ENCODE measurements at places on chromosomes 12 and 14. TPM values are rescaled to one million over a fixed set of nuclear protein-coding genes. Genes with fewer than 3 reads are reported as not detected.

PRH2 gene
- not detected for total RNA-seq

PPP4R4 gene
- total RNA-seq = 0.09 TPM

PSMC6 gene
- total RNA-seq = 114 TPM

MYRFL gene
- total RNA-seq = 0.35 TPM

GRCh38 chr12:126789963-126790362, 1477.0 kb upstream of the TMEM132C start:
- no peaks in the 10 kb centered on the region for H3K27me3 ChIP-seq
- no peak overlapping the region for H3K4me3 ChIP-seq
- no peak overlapping the region for H3K27ac ChIP-seq
- no peaks in the 10 kb centered on the region for H3K4me1 ChIP-seq
- no peaks in the 10 kb centered on the region for H3K36me3 ChIP-seq
- DNase-seq = no peak

DNA sequence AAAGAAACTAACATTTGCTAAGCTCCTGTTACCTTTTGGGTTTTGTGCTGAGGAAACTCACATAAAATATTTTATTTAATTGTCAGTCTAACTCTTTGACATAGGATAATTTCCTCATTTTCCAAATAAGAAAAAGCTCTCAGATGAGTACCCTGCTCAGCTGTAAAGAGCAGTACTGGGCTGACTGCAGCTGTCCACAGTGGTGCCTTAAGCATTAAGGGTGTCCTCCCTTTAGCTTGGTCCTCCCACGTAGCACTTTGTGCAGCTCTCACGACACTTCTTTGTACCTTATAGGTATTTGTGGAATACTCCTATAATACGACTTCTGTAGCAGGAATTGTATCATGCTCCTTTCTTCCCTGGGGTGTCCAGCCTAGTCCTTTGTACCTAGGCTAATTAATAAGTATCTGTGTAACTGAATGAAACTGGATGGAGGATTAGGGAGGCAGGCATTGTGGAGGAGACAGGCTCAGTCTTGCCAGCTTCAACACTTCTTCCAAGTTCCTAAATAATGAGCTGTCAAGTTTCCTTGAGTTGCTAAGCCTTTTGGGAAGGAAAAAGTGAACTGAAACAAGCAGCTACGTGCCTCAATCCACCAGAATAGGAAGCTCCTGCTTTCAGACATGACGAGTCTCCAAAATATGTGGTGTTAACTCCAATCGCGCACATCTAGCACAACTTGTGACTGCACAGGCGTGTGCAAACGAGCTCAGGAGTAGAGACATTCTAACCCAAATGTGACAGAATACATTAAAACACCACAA, 123.0 kb downstream of the SLC38A4 start:
- peak; percentile 73 for DNase-seq
- no peak overlapping the region for H3K4me3 ChIP-seq
- no peaks in the 10 kb centered on the region for H3K36me3 ChIP-seq
- no peak overlapping the region for H3K27ac ChIP-seq

- H3K27me3 ChIP-seq = no peaks in the 10 kb centered on the region
- no peak for DNase-seq
- H3K27ac ChIP-seq = no peak overlapping the region
- H3K4me3 ChIP-seq = no peak overlapping the region
Measured at GRCh38 chr14:68404652-68405183, 388.1 kb downstream of the ZFP36L1 start.

- H3K27ac ChIP-seq = no peak overlapping the region
- H3K4me1 ChIP-seq = peaks cover 2% of the 10 kb centered on the region
- H3K4me3 ChIP-seq = no peak overlapping the region
- no peak for DNase-seq
- no peaks in the 10 kb centered on the region for H3K27me3 ChIP-seq
Measured at GRCh38 chr14:72722201-72722785, 171.6 kb downstream of the DPF3 start.

DNA sequence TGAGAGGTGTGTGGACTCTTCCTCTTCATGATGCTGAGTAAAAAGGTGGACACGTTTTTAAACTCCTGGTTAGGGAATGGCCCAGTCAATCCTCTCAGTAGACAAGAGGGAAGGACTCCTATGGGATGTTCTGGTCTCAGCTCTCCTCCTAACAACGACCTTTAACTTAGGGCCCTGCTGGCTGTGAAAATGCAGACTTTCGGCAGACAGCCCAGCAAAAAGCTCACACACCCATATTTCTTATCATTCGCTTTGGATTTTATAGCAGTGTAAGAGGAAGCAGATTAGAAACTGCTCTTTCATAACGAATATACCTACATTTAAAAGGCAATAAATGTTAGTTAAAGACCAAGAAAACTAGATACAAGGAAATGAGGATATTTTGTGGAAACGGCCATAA, 18.0 kb upstream of the YARS2 start:
- no peak overlapping the region for H3K4me3 ChIP-seq
- H3K27ac ChIP-seq = no peak overlapping the region
- no peaks in the 10 kb centered on the region for H3K36me3 ChIP-seq
- no peaks in the 10 kb centered on the region for H3K27me3 ChIP-seq

- H3K27me3 ChIP-seq = peaks cover 33% of the 10 kb centered on the region
- no peak overlapping the region for H3K27ac ChIP-seq
- no peak overlapping the region for H3K4me3 ChIP-seq
- DNase-seq = no peak
- peaks cover 25% of the 10 kb centered on the region for H3K4me1 ChIP-seq
- no peaks in the 10 kb centered on the region for H3K36me3 ChIP-seq
Measured at GRCh38 chr14:103204852-103205540, 81.7 kb downstream of the TNFAIP2 start.

DNA sequence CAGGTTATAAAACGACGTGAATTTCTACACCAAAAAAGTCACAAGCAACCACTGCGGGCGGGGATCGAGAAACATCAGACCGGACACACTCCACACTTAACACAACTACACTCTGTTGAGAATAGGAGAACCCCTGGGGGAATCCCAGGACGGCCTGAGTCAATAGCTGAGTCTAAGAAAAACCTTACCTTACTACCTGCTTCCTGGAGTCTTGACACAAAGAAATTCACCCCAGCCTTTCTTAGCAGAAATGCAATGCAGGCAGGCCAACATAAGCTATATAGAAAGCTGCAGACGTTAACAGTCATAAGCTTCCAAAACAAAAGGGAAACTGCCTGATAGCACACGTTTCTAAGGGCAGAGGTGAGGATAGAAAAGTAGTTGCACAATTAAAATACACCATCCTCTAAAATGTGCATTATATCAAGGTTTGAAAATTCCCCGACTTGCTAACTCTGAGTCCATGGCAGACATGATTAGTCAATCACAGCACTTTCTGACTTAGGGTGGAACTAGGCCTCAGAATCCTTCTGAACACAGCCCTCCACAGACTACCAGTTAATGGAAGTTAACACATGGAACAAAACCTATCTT, 68.0 kb downstream of the CCDC88C start:
- H3K4me3 ChIP-seq = no peak overlapping the region
- no peaks in the 10 kb centered on the region for H3K36me3 ChIP-seq
- H3K4me1 ChIP-seq = peaks cover 32% of the 10 kb centered on the region
- no peaks in the 10 kb centered on the region for H3K27me3 ChIP-seq
- H3K27ac ChIP-seq = no peak overlapping the region
- no peak for DNase-seq

GRCh38 chr12:49264466-49264872, 413 bp upstream of the TUBA1C start:
- no peaks in the 10 kb centered on the region for H3K27me3 ChIP-seq
- peak overlapping the region; percentile 72 for H3K27ac ChIP-seq
- peak overlapping the region; percentile 90 for H3K4me3 ChIP-seq
- DNase-seq = no peak
- peaks cover 14% of the 10 kb centered on the region for H3K4me1 ChIP-seq
- peaks cover 6% of the 10 kb centered on the region for H3K36me3 ChIP-seq

DNA sequence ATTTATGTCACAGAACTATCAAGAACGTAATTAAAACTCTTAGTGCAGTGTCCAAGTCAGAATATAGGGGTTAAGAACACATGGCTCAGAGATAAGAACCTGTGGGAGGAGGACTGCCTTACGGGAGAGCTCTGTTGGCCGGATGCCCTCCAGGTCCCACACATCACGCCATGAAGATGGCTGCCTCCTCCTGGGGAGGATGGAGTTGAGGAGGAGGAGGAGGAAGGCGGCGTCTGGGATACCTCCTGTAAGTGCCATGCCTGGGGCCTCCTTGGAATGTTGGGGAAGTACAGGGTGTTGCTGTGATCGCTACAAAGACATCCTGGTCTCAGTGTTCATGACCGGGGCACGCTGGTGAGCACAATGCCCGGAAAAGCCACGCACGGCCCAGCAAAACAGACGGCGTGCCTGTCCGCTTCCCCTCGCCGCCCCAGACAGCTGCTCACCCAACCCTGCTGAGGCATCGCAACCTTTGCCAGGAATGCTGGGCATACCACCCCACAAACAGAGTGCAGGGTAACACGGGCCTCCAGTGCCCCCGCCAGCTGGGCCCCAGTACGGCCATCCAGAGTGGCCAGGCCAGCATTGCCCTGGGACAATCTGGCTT, 28.7 kb upstream of the CD9 start:
- peak; percentile 64 for DNase-seq
- no peaks in the 10 kb centered on the region for H3K27me3 ChIP-seq
- H3K36me3 ChIP-seq = no peaks in the 10 kb centered on the region
- H3K27ac ChIP-seq = peak overlapping the region; percentile 74

- H3K27ac ChIP-seq = no peak overlapping the region
- no peak overlapping the region for H3K4me3 ChIP-seq
- no peaks in the 10 kb centered on the region for H3K36me3 ChIP-seq
- DNase-seq = no peak
- H3K27me3 ChIP-seq = no peaks in the 10 kb centered on the region
- H3K4me1 ChIP-seq = no peaks in the 10 kb centered on the region
Measured at GRCh38 chr12:58654021-58654420, 266.3 kb downstream of the LRIG3 start.

- DNase-seq = peak; percentile 49
- no peak overlapping the region for H3K4me3 ChIP-seq
- no peaks in the 10 kb centered on the region for H3K36me3 ChIP-seq
- H3K4me1 ChIP-seq = no peaks in the 10 kb centered on the region
- H3K27ac ChIP-seq = no peak overlapping the region
- H3K27me3 ChIP-seq = no peaks in the 10 kb centered on the region
Measured at GRCh38 chr14:67666750-67667449, 7.5 kb downstream of the VTI1B start.

DNA sequence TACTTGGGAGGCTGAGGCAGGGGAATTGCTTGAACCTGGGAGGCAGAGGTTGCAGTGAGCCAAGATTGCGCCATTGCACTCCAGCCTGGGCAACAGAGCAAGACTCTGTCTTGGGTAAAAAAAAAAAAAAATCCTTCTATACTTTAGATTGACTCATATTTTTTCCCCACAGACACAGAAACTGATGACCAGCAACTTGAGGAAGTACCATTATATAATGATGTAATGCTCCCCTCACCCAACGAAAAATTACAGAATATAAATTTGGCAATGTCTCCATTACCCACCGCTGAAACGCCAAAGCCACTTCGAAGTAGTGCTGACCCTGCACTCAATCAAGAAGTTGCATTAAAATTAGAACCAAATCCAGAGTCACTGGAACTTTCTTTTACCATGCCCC, 24.3 kb upstream of the SNAPC1 start:
- H3K27me3 ChIP-seq = no peaks in the 10 kb centered on the region
- H3K4me3 ChIP-seq = no peak overlapping the region
- H3K27ac ChIP-seq = no peak overlapping the region
- H3K4me1 ChIP-seq = no peaks in the 10 kb centered on the region
- no peak for DNase-seq

- DNase-seq = peak; percentile 19
- H3K4me3 ChIP-seq = no peak overlapping the region
- H3K27ac ChIP-seq = no peak overlapping the region
- H3K27me3 ChIP-seq = peaks cover 2% of the 10 kb centered on the region
- H3K4me1 ChIP-seq = peaks cover 3% of the 10 kb centered on the region
Measured at GRCh38 chr12:43807386-43807785, 1.3 kb upstream of the TWF1 start.

- H3K27me3 ChIP-seq = no peaks in the 10 kb centered on the region
- no peak overlapping the region for H3K27ac ChIP-seq
- H3K4me3 ChIP-seq = no peak overlapping the region
Measured at GRCh38 chr12:4665236-4665635, 16.3 kb downstream of the NDUFA9 start.

GRCh38 chr12:70443062-70443673, 77.1 kb downstream of the KCNMB4 start:
- no peak overlapping the region for H3K4me3 ChIP-seq
- no peaks in the 10 kb centered on the region for H3K4me1 ChIP-seq
- H3K36me3 ChIP-seq = no peaks in the 10 kb centered on the region
- peak; percentile 66 for DNase-seq

- no peak overlapping the region for H3K4me3 ChIP-seq
- no peak overlapping the region for H3K27ac ChIP-seq
- no peaks in the 10 kb centered on the region for H3K27me3 ChIP-seq
- DNase-seq = peak; percentile 18
- no peaks in the 10 kb centered on the region for H3K36me3 ChIP-seq
- H3K4me1 ChIP-seq = no peaks in the 10 kb centered on the region
Measured at GRCh38 chr12:80161612-80162011, 62.3 kb downstream of the OTOGL start.

- no peak overlapping the region for H3K27ac ChIP-seq
- no peaks in the 10 kb centered on the region for H3K36me3 ChIP-seq
- H3K4me3 ChIP-seq = no peak overlapping the region
- peak; percentile 68 for DNase-seq
- H3K27me3 ChIP-seq = no peaks in the 10 kb centered on the region
Measured at GRCh38 chr12:15227004-15227679, 5.9 kb upstream of the RERG start.

DNA sequence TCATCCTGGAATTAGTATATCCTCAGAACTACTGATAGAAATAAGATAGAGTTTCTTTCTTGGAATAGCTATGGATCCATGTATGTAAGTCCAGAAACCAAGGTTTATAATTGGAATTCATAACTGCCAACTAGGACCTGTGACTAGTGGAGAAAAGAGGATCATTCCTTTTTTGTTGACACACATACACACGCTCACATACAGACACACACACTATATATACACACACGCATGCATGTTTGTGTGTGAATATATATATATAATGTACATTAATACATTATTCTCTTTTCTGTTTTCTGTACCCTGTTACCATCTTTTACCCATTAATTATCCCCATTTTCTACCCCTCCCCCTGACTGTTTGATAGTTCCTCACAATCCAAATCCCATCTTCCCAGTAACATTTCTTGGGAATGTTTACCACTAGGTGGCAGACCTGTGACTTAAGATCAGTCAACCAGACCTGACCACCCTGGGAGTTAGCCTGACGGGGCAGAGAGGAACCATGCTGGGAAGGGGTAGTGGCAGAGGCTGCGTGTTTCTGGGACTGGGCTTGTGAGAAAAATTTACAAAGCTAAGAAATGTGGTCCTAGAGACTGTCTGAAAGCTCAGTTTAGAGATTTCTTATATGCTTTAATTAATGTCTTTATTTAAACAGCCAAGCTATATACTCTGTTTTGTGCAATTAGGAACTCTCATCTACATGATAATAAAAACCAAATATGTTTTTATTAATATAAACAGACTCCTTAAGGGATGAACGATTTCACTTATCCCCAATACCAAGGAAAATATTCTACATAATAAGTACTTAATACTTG, 308.0 kb downstream of the PPFIA2 start:
- no peak overlapping the region for H3K4me3 ChIP-seq
- no peak overlapping the region for H3K27ac ChIP-seq
- H3K27me3 ChIP-seq = no peaks in the 10 kb centered on the region
- peak; percentile 58 for DNase-seq
- no peaks in the 10 kb centered on the region for H3K36me3 ChIP-seq

- no peaks in the 10 kb centered on the region for H3K4me1 ChIP-seq
- no peak overlapping the region for H3K27ac ChIP-seq
- H3K27me3 ChIP-seq = no peaks in the 10 kb centered on the region
- no peak overlapping the region for H3K4me3 ChIP-seq
- H3K36me3 ChIP-seq = peaks cover 5% of the 10 kb centered on the region
Measured at GRCh38 chr12:31702047-31702446, 26.8 kb downstream of the AMN1 start.
